ENCODE measurements at places on chromosomes 7 and 10.
A peak's percentile ranks its signal among the peaks of the same experiment; 100 is the strongest.

- no peak for DNase-seq
These were observed 6.6 kb upstream of the AKR1B15 start for GRCh38 chr7:134542195-134542771.

- no peak for DNase-seq
These were observed 70.1 kb downstream of the MCU start for GRCh38 chr10:72762042-72762441.

GRCh38 chr7:28812616-28813015, 145.5 kb downstream of the TRIL start:
- no peak for DNase-seq

DNA sequence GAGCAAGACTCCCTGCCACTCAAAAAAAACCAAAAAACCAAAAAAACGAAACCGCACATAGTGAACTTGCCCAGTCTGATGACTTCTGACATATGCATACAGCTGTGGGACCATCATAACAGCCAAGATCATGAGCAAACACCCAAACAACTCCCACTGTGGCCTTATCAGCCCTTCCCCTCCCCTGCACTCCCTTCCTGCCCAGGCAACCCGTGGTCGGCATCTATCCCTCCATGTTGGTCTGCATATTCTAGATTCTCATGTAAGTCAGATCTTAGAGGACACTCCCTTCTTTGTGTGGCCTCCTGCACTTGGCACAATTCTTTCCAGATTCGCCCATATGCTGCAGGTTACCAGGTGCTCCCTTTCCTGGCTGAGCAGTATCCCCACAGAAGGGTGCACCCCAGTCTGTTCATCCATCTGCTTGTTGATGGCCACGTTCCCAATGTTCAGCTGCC, 72.8 kb downstream of the GNA12 start:
- DNase-seq = no peak

GRCh38 chr10:69963178-69963834, 89.3 kb upstream of the MACROH2A2 start:
- no peak for DNase-seq

GRCh38 chr10:45417746-45418145, 43.7 kb downstream of the ALOX5 start:
- DNase-seq = no peak

GRCh38 chr10:71439670-71440425, 43.1 kb downstream of the CDH23 start:
- no peak for DNase-seq

- DNase-seq = no peak
These were observed 3.7 kb downstream of the NOD1 start for GRCh38 chr7:30474893-30475292.

GRCh38 chr7:89666136-89666835, 488.0 kb upstream of the STEAP1 start:
- peak; percentile 14 for DNase-seq

GRCh38 chr7:105337529-105337928, 51.2 kb downstream of the SRPK2 start:
- DNase-seq = no peak

DNA sequence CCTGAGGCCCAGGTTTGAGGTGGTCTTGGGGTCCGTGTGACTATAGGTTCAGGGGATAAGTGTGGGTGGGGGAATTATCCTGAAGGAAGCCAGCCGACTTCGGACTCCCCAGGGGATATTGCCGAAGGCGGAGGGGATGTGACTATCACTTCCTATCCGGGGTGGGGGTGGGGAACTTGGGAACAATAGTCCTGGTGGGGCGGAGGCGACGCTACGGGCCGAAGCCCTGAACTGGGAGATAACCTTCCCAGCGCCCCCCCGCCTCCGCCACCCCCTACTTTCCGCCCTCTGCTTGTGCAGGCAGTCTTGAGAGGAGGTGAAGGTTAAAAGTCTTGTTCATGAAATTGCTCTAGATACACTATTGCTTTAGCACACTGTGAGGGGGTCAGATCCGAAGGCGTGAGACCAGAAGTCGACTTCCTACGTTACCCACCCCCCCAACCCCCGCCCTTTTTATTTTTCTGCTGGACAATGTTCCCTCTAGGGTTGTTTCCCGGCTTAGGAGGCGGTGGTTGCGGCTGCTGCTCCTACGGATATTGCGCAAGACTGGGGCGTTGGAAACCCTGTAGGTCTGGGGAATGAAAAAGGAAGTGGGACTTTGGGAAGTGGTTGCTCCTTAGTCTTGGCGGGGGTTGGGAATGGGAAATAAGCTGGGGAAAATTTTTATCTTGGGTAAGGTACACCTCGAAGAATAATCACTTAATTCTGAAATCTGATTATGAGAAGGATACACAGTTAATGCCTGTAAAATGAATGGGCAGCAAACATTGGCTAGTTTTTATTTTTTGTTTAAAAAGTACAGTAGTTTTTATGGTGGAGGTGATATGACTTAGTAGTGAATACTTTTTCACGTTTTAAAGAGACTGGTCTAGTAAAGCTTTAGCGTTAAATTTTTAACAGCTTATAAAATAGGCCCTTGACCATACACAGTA, 1.5 kb downstream of the PTPN12 start:
- DNase-seq = peak; percentile 96

DNA sequence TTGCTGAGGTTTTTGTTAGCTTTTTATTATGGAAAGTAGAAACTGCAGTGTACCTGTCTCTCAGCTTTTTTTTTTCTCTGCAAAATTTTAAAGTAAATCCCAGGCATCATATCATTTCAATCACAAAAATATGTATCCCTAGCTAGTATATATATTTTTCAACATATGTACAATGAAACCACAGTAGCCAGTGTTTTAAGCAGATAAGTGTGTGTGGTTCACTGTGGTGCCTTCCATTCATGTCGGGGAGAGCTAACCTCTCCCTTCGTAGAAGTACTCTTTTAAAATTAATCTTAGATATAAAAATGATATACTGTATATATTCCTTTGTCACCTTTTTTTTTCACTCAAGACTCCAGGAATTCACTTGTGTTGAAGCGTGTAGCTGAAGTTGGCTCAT, 22.7 kb downstream of the CUL1 start:
- no peak for DNase-seq

GRCh38 chr10:123117644-123118417, 17.9 kb upstream of the HMX3 start:
- DNase-seq = no peak

GRCh38 chr10:4658777-4659176, 167.2 kb upstream of the AKR1E2 start:
- DNase-seq = no peak

- peak; percentile 31 for DNase-seq
These were observed 113.7 kb downstream of the RGS10 start for GRCh38 chr10:119428789-119429188.

GRCh38 chr7:149547126-149547525, 49.5 kb upstream of the ZNF746 start:
- DNase-seq = no peak

DNA sequence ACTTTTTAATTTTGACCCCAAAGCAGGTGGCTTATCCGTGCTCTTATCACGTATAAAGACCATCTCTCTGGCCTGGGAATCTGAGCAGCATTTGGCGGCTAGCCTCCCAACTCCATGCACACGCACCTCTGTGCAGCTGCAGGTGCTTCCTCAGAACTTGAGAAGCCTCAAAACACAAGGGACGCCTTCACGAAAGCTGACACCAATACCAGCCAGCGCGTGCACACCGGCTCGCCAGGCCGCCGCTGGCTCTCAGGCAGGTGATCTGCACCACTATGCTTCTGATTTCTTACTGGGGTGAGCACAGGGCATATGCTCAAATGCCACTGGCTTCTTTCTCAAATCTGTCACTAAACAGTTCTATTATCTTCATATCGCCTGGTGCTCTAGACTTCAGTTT, 145.0 kb downstream of the PARD3 start:
- DNase-seq = no peak

- DNase-seq = no peak
These were observed 34.0 kb upstream of the PDGFA start for GRCh38 chr7:553636-554111.

- DNase-seq = peak; percentile 18
These were observed 46.5 kb downstream of the AMPH start for GRCh38 chr7:38584443-38585210.

- DNase-seq = no peak
These were observed 2.5 kb downstream of the TNKS2 start for GRCh38 chr10:91800756-91801155.

DNA sequence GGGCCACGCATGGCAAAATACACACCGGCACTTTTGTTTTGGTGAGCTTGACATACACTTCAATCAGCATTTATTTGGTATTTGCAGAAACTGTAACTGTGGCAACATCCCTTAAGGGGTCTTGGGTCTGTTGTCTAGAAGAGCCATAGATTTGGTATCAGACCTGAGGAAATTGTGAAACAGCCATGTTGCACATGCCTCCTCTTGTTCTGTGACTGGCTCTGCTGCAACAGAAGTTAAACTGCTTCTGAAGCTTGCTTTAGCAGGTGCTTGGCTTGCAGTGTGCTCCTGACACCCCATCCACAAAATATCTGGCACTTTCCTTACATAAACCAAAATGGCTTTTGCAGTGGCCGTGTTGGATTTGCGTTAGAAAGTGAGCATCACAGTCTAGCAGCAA, 247.3 kb downstream of the GATA3 start:
- DNase-seq = no peak

DNA sequence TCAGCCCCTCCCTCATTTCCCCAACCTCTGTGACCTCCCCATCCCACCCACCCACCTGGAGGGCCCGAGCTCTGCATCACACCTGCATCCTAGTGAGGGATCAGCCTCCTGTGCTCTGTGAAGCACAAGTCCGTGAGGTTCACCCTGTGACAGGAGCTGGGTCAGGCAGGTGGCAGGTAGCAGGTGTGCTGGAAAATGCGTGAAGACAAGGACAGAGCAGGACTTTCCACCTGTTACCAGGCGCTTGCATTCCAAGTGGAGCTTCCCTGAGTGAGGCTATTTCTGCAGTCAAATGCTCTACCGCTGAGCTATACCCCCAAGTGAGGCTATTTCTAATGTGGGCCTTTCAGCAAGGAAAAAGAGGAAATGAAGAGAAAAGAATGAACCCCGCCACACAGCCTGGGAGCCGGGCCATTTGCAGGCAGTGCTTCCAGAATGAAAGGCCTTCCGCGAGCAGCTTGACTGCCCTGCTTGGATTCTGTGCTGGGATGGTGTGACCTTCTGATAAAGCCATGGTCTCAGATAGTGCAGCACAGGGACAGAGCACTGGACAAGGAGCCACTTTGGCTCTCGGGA, 13.3 kb upstream of the CPXM2 start:
- DNase-seq = no peak
